Activated T-helper 17 cell treated with anti-CD3 and anti-CD28 coated beads, Interleukin-2, amount 50 U/mL, for 72 hours (primary cell): ENCODE measurements at places on chromosomes 2 and 18. TPM values are rescaled to one million over a fixed set of nuclear protein-coding genes. Genes with fewer than 3 reads are reported as not detected.

GRCh38 chr2:15059870-15060512, 427.5 kb downstream of the LRATD1 start:
- no peak for ATAC-seq

DNA sequence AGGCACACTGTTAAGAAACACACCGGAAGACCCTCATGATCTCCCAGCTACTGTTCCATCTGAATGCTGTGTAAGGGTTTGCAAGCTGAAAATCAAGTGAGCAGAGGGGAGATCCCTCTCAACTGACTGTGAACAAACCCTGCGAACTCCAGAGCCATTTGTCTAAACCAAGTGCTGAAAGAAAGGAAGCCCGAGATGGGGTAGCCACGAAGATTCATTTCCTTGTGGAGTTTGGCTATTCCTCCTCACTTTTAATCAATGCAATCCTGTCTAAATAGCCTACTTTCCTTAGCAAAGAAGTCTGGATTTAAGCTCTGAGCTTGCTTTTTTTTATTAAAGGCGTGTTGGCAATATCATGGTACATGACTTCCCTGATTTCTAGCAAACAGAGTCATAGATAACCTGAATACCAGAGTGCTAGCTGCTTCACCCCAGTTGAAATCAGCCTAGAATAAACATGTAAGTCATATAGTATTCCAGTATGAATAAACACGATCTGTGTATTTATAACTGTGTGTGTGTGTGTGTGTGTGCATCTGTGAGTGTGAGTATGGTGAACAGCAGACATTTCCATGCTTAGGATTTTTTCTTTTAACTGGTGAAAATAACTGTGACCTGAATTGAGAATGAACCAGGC, 365.2 kb downstream of the ZNF521 start:
- ATAC-seq: no peak

DNA sequence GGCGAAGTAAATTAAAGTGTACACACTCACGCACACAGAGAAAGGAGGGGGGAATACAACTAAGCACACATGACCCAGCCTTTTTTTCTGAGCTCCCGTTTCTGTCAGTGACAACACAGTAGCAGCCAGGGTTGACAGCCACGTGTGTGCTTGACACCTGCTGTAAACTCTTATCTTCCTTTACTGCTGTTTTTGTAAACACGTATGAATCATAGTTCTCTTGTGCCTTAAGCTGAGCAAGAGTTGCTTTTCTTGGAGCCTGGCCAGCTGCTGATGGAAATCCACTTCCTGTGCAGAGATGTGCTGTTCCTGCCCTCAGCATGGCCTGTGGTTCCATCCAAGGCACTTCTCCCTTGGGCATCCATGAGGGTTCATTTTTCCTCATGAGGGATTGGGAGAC, 561.9 kb downstream of the GALR1 start:
- no peak for ATAC-seq

Gene REG1B
- total RNA-seq: not detected

Gene KATNAL2
- 0.53 TPM for total RNA-seq
